Stimulated activated CD4-positive, alpha-beta T cell treated with anti-CD3 and anti-CD28 coated beads, Interleukin-2, amount 100 ng/mL, for 24 hours (primary cell): ENCODE measurements at places on chromosomes 13 and 19.

GRCh38 chr19:46404753-46405468 is 8.5 kb downstream of the CCDC8 start:
- DNase-seq: no peak

DNA sequence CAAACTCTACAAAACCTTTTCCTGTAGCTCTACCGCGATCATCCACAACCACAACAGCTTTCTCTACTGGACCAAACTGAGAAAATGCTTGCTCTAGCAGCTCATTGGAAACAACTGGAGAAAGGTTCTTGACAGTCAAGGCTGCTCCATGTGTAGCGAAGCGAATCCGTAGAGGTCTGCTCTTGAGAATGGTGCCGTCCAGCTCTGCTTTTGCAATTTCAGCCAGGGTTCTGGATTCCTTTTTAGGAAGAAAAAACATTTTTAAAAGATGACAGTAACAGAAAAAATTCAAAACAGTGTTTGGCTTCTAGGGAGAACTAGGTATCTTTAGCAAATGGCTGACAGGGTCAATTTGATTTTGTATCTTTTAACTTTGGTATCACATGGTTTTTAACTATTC is 10.4 kb downstream of the PSPC1 start:
- DNase-seq: no peak

DNA sequence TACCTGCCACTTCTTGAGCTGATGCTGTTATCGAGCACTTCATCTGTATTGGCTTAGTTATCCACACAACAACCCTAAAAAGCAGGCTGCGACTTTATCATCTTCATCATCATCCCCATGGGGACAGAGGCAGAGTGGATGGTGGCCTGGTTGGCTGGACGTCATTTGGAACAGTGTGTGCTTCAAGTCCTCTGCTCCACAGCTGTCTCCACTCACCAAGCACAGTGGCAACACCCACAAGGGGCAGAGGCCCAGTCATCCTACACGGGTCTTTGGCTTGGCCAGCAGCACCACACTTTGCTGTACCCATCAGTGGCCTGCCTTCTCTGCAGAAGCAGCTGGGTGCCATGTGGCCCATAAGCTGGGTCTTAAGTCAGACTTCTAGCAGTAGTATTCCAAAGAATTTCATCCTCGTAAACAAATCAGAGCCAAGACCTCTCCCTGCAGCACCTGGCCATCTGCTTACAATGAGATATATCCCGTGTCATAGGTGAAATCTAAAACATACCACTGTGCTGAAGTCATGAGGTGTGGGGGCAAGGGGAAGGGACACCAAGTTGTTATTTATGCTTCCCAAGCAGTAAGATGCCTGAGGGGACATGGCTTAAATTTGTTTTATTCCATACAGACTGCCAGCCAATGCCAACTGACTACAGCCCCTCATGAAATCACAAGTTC is 47.9 kb upstream of the EPHX3 start:
- DNase-seq: no peak

GRCh38 chr13:112067116-112067741 is at the start of gene SOX1:
TSS of gene SOX1 (plus strand) at chr13:112067149. CDS start at chr13:112067659, 510 bp downstream.
- no peak for DNase-seq

DNA sequence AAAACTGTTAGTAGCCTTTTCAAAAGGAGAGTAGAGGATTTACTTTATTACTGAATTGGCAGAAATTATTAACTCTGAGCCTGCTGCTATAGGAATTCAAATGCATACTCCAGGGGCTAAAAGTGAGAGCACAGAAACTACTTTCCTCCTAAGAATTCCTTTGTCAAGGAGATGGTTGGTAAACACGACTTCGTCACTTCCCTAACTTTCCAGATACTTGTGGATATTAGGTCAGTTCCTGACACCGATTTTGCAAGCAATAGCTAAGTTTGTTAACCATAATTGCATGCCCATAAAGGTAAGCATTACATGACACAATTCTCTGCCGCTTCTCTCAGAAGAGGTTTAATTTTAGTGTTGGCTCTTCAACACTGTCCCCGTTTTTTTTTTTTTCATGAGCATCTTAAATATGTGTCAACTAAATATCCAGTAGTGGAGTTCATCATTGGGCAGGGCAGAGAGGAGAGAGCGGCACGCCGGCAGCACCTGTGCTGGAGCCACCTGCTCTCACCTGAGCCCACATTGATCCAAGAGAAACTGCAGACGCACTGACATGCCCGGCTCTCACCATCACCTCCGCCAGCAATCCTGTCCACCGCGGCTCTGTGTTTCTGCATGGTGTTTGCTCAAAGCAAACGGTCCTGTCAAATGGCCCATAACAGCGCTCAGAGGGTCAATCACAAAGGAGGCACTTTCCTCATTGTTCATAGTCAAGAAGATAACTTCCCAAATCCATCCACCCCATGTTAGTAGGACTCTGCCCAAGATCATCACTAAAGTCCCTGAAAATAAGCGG is 2.6 kb downstream of the MED26 start:
- no peak for DNase-seq

DNA sequence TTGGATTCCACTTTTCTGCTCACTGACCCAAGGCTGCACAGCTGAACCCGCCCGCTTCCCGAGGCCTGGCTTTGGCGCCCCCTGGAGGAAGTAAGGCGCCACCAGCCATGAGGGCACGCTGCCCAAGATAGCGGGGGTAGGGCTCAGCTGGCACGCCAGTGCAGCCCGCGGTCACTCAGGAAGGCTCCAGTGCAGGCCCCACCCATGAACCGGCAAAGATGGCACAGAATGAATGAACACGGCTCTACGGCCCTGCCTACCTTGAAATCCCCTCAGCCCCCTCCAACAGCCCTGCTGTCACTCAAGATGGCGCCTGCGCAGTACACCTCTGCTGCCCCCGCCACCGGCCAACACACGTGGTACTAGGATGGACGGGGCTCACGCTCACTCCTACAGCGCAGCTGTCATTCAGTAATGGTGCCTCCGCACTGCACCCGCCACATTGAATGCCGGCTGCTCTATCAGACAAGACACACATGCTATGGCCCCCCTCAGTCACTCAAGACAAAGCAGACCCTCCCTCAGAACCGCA is 3.0 kb downstream of the PEG3 start:
- DNase-seq: no peak

GRCh38 chr19:15640904-15641597 is 354 bp downstream of the CYP4F3 start:
- peak; percentile 6 for DNase-seq

GRCh38 chr19:11192957-11193939 is 4.1 kb downstream of the KANK2 start:
- no peak for DNase-seq

DNA sequence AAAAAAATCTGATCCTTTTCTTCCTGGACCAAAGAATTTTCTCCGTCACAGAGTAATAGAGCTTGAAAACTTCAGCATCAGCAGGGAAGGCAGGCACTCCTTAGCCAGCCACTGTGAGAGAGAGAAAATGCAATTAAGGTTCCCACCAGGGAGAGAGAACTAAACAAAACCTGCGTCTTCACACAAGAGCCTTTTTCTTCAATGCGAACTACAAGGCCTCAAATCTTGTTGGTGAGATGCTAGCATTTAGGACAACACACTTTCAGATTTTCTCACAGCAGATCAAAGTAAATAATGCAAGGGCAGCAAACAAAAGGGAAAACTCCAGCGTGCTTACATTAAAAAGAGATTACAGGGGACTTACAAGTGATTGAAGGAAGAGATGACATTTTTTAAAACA is 80.1 kb downstream of the DACH1 start:
- DNase-seq: no peak

GRCh38 chr13:40562975-40563349 is 103.5 kb downstream of the FOXO1 start:
- DNase-seq: no peak

DNA sequence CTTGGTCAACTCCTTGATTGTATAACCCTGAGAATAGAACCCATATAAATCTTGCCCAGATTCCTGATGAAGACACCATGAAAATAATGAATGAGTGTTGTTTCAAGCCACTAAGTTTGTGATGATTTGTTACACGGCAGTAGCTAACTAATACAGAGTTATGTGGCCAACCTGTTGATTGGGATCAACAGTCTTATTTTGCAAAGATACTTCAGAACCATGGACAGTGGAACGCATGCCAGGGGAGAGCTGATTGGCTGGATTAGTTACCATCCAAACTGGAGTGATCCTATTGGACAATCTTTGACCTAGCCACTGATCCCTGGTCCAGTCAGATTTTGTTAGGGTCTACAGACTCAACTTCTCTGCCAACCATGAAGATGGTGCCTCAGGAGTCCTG is 26.6 kb downstream of the CD70 start:
- no peak for DNase-seq

DNA sequence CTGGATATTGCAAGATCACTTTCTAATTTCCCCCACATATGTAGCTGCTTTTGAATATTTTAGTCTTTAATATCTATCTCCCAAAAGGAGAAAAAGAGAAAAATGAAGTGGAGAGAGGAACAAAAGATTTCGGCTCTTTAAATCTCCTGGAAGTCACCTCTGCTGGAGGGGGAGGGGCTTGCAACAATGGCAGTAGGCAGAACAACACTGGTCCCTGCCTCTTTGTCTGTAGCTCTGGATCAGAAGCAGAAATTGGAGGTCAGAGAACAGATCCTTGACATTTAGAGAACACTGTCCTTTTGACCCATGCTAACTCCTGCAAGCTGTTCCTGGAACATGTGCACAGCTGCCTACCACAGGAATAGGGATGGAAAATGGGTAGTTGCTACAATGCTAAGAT is 86.7 kb upstream of the GPR12 start:
- DNase-seq: no peak

- no peak for DNase-seq
These were observed 356.1 kb downstream of the FGF14 start for GRCh38 chr13:102045731-102046130.

GRCh38 chr19:3455393-3455955 is 24.9 kb downstream of the SMIM24 start:
- DNase-seq: no peak

DNA sequence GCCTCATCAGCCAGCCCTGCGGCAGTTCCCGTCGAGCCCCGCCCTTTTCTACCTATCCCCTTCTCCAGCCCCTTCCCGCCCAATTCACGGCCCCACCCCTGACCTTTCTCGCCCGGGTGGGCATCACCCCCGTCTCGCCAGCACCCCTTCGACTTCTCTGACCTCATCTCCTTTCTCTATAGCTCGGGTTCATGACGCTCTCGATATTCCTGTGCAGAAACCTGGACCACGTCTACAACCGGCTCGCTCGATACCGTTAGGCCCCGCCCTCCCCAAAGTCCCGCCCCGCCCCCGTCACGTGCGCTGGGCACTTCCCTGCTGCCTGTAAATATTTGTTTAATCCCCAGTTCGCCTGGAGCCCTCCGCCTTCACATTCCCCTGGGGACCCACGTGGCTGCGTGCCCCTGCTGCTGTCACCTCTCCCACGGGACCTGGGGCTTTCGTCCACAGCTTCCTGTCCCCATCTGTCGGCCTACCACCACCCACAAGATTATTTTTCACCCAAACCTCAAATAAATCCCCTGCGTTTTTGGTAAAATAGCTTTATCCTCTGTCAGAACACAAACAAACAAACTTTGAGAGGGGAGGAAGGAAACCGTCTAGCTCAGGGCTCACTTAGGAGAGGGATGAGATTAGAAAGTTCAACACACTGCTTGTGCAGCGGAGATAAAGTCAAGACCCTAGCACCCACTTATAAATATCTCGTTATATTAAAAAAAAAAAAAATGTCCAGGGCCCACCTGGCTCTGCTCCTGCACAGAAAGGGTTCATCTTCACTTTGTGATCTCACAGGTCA is 5.1 kb downstream of the CD37 start:
- no peak for DNase-seq

DNA sequence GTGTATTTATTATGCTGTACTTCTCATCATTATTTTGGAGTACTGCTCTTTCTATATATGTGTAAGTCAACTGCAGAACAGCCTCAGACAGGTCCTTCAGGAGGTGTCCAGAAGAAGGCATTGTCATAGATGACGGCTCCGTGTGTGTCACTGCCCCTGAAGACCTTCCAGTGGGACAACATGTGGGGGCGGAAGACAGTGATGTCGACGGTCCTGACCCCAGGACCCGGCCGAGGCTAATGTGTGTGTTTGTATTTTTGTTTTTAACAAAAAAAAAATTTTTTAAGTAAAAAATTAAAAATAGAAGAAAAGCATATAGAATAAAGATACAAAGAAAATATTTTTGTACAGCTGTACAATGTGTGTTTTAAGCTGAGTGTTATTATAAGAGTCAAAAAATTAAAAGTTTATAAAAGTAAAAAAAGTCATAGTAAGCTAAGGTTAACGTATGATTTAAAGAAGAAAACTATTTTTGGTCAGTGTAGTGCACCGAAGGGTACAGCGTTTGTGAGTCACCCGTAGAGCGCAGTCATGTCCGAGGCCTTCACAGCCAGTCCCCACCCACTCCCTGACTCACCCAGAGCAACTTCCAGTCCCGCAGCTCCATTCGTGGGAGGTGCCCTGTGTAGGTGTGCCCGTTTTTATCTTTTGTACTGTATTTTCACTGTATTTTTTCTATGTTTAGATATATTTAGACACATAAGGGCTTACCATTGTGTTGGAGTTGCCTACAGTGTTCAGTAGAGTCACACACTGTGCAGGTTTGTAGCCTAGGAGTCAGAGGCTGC is 42.2 kb upstream of the SPACA7 start:
- DNase-seq: no peak

- no peak for DNase-seq
These were observed 36.2 kb downstream of the SLAIN1 start for GRCh38 chr13:77733674-77734073.

DNA sequence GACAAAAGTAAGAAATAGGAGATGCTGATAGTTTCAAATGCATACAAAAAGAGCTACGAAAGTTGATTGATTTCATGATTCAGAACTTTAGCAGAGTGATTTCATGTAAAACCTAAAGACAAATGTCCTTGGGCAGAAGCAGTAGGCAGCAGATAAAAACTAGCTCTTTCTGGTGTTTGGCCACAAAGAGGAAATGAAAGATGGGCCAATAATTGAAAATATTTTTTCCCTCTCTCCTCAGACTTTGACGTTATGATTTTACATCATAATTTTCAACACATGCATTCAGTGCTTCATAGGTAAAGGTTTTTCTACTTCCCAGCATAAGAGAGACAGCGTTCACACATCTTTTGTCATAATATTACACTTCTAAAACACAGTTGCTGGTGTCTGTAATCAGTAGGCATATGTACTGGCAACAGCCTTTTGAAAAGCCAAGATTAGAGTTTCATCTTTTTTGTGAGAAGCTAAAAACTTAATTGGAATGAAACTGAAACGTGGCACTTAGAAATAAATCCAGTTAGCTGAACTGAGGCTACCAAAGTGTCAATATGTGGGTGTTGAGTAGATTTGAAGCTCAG is 9.3 kb downstream of the SCEL start:
- DNase-seq: no peak

DNA sequence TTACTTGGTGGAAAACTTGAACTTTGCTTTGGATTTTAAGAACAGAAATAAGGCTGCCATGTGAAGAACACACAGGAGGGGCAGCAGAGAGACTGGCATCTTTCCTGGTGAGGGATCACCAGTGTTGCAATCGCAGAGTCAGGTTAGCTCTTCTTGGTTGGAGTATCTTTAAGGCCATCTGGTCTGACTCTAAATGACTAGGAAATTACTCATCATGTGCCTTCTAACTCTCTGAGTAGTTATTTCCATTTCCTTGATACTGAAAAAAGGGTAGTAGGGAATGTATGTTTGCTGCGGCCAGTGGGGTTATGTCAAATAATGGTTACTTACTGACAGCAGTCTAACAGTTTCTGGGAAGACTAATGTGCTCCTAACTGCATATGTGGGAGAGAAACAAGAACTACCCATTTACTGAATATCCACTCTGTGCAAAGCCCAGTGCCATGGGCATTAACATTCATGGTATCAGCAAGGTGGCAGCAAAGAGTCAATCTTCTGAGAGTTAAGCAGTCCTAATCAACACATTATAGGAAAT is 122.1 kb downstream of the COG6 start:
- DNase-seq: peak; percentile 51

- DNase-seq: no peak
These were observed 42.6 kb upstream of the AMER2 start for GRCh38 chr13:25214491-25215252.
